Urothelium cell line (cell line): ENCODE measurements at places on chromosomes 11 and 22.

DNA sequence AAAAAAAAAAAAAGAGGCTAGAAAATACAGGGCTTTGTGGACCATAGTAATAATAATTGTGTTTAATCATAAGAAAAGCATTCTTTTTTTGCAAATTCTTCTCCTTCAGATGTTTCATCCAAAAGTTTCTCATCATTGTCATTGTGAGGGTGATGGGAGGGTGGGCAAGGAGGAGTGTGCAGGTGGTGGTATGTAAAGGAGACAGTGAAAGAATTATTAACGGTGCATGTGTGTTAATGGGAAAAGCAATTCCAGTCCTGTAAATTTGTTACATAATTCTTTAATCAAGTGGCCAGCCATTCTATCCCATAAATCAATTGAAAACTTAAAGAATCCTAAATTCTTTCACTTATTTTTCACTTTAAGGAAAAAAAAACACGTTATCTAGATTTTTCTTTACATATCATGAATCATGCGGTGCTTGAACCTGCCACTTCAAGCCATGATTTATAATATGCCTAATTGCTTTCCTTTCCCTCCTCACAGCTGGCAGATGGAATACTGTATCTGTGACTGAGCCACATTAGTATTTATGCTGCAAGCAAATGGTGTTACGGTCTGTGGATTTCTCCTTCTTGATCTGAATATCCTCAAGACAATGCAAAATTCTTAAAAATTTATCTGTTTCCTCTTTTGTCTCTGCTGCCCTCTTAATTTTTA is 318.5 kb downstream of the JRKL start:
- DNase-seq, result no peak

DNA sequence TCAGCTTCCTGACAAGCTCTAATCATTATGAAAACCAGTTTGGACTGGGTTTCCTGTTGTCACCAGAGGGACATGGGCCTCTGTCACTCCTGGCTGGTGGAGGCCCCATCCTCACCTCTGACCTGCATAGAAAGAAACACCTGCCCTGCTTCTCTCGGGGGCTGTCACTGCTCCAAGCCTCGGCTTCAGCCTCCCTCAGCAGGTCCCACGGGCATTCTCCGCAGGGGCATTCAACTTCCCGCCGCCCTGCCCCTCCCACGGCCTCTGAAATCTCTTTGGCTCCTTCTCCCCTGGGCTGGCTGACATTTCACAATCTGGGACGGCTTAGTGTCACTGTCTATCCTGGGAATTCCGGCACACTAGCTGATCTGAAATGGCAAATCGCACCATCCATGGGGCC is 257.9 kb downstream of the CTTN start:
- DNase-seq, result no peak

GRCh38 chr22:30397656-30398635 is 1.1 kb downstream of the SEC14L2 start:
- DNase-seq, result no peak

DNA sequence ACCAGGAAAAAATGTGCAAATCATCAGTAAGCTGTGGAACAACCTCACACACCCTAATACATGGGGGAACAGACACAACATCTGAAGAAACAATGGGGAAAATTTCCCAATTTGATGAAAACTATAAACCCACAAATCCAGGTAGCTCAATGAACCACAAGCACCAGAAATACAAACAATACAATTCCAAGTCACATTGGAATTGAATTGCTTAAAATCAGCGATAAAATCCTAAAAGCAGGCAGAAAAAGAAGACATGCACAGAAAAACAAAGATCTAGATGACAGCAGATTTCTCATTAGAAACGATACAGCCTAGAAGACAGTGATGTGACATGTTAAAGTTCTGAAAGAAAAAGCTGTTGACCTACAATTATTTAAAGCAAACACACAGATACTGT is 32.0 kb downstream of the DGCR2 start:
- DNase-seq, result no peak

DNA sequence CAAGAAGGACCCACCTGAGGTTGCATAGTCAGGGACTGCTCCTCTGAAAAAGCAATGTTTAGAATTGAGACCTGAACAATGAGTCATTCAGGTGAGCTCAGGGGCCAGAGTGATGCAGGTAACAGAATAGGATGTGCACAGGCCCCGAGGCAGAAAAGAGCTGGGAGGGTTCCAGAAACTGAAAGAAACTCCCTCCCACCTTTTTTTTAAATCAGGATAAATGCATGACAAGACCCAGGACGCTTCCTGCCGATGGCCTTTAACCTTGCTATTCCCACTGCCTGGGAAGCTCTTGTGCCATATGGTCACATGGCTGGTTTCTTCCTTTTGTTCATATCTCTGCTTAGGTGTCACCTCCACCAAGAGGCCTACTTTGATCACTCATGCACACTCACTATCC is 214.2 kb upstream of the ZBED5 start:
- no peak for DNase-seq

GRCh38 chr11:371716-372590 is 2.7 kb downstream of the B4GALNT4 start:
- no peak for DNase-seq

DNA sequence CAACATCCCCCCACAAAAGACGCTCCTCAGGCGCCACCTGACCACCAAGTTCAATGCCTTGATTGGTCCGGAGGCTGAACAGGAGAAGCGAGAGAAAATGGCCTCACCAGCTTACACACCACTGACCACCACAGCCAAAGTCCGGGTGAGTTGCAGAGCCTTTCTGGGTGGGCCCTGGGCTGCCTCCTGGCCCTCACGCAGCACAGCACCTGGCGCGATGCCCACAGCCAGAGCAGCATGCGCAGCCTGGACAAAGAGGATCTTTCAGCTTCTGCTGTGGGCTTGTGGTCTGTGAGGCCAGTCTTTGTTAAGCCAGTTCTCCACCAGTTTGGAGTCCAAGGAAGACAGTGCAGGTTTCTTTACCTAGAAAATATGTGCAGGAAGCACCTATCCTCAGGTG is 21.6 kb downstream of the CYB5R2 start:
- DNase-seq, result no peak

DNA sequence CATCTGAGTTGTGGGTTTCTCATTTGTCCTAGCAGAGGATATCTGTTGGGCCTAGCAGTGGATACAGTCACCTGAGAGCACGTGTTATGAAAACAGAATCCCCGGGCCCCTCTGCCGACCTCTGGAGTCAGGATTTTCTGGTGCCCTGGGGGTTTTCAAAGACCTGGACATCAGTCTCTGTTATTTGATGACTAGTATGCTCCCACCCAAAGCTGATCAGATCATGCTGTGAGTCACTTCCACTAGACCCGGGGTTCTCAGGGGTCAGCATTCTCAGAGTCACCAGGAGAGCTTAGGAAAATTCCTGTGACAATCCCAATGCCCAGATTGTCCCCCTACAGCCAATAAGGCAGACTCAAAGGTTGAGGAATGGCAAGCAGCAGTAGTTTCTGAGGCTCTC is 38.7 kb downstream of the KCNJ1 start:
- DNase-seq, result no peak

- peak; percentile 17 for DNase-seq
These were observed 737 bp downstream of the BCL2L13 start for GRCh38 chr22:17639247-17639741.

DNA sequence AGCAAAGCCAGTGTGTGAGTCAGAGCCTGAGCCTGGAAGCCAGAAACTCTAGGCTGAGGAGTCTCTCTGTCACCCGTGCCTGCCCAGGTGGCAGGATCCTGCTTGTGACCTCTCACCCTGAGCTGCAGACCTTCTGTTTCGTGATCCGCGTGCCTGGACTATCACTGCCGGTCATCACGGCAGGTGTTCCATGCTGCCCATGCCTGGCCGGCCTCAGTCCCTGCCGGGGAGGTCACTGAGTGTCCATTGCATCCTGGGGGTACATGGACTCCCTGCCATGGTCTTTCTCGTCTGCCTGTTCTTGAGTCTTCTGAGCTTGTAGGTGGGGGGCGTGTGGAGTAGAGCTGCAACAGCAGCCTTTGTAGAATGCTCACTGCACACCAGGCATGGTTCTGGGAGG is 1032.4 kb downstream of the TBC1D22A start:
- DNase-seq, result no peak

GRCh38 chr11:79100093-79100910 is 340.5 kb downstream of the TENM4 start:
- peak; percentile 80 for DNase-seq
